ENCODE measurements at places on chromosomes 3 and 15. TPM values are rescaled to one million over a fixed set of nuclear protein-coding genes. Genes with fewer than 3 reads are reported as not detected.

DNA sequence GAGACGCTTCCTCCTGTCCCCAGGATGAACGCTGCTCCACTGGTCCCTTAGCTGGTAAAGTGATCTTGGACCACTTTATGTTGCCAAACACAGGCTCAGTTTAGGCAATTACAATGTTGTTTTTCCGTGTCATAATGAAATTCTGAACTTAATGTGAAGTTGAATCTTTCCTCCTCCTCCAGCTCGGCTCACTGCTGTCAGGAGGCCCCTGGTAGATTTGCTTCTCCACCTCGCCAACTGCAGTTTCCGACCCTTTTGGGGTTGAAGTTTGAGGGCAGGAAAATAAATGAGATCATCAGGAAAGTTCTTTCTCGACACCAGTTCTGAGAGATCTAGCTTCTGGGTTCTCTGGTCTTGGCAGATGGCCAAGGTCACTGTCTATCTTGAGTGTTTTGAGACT, 27.8 kb downstream of the CFAP161 start:
- no peak for ATAC-seq

DNA sequence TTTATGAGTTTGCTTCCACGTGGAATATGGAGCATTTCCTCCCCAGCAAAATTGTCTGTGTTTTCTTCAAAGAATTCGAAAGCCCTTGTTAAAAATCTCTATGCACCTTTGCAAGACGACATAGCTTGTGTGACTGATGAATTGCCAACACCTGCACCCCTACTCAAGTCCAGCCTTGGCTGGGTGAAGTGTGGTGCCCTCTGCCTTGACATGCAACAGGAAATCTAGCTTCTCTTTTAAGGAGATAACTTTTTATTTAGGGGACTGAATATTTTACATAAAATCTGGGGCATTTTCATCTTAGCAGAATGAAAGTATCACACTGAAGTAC, 647 bp downstream of the HMG20A start:
- ATAC-seq = no peak

DNA sequence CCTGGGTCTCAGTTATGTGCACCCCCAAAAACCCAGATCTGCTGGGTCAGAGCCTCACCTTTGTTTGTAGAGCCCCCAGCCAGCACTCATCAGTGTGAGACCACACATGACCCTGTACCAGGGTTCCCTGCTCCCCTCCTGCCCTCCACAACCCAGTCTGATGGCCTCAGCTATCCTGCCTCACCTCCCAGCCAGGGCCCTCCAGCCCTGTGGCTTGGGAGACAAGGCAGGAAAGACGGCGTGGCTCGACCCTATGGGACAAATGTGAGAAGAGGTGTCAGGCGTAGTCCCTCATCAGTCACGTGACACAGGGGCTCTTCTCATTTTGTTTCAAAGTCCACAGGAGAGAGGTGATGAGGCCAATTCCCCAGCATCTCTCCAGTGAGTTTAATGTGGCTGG, 28.3 kb upstream of the PRR23E start:
- ATAC-seq = no peak

DNA sequence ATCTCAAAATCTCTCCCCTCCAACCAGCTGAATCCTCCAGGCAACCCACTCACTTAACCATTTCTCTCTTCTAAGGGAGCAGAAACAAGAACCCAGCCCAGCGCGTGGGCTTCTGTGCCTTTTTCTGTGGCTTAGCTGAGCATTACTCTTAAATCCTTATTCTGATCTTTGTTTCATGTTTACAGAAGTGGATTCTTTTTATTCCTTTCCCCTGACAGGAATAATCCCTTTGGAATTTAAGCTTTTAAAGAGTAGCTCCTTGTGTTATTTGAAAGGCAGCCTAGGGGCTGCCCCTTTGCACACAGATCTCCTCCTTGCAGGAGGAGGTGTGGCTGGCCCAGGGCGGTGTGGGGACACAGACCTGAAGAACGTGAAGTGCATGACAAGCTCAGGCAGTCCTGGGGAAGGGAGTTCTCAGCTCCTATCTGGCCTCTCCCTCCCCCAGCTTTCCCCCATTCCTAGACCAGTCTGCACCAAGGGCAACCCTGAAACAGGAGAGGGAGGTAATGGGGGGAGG, 77.1 kb upstream of the UBE2E1 start:
- peak; percentile 95 for ATAC-seq

The IL5RA gene
- not detected for total RNA-seq

- ATAC-seq = peak; percentile 17
Observed at GRCh38 chr3:32842531-32842931, 24.7 kb downstream of the TRIM71 start.

DNA sequence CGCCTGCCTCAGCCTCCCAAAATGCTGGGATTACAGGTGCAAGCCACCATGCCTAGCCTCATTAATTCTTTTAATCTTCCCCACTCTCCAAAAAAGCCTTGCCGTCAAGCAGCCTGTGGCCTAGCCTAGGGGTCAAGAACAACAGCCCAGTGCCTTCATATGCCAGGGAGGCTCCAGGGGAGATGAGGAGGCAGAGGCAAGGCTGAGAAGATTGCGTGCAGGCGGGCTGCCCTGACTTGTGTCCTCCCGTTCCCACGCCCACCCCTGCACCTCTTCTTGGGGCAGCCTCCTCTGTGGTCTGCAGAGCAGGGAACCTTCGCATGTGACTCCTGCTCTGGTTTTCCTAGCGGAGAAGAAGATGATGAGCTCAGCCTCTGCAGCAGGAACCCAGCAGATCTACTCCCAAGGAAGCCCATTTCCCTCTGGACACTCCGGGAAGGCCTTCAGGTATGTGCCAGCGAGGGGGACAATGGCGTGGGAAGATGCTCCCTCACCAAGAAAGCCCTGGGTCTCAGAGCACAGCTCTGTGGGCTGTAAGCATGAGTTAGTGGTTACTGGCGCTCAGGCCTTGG, 118.5 kb upstream of the ABHD17C start:
- ATAC-seq = no peak

The STX19 gene
- 3.8 TPM for total RNA-seq

- ATAC-seq = peak; percentile 57
Observed at GRCh38 chr3:140223631-140224030, 288.6 kb downstream of the CLSTN2 start.

DNA sequence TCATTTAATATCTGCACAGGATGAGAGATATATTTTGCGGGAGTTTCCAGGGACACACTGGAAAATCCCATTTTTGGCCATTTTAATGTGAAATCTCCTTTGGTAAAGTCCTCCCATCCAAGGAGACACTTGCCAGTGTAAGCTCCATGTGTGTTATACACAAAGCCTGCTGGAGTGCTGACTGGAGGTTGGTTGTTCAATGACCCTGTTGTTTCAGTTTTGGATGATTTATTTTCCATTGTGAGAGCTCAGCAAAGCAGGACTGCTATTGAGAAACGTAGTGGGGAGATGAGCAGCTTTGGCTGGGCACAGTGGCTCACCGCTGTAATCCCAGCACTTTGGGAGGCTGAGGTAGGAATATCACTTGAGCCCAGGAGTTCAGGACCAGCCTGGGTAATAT, 127.7 kb downstream of the NUP210 start:
- no peak for ATAC-seq

The SOX14 gene
- total RNA-seq = not detected

The CCDC191 gene
- 1.6 TPM for total RNA-seq

DNA sequence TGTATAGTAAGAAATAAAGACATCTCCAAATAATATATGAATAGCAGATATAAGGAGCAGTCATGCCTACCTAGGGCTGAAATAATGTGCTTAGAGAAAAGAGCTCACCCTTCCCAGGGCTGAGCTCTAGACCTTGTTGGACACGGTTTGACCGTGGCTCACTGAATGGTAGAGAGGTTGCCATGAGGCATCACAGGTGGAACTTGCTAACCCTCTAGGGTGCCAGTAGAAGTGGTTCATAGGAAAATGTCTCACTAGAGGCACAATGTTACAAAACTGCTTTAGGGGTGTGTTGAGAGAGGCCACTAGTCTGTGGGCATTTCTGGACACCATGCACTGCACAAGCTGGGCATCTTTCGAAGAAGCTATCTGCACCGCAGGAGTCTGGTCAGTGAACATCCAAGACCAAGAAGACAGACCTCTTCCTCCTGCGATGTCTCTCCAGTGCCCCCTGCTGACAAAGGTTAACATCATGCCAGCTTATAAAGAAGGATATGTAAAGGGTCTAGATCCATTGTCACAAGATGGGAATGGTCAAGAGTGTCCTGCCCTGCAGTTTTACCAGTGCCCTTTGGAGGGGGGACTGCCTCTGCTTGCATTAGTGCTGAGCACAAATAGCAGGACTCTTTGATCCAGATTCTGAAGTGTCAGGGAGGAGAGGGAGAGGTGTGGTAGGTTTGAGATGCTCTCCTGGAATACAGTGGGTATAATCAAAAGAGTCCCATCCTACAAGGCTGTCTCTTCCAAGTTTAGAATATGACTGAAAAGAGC, 266.8 kb downstream of the ZNF385D start:
- peak; percentile 52 for ATAC-seq

DNA sequence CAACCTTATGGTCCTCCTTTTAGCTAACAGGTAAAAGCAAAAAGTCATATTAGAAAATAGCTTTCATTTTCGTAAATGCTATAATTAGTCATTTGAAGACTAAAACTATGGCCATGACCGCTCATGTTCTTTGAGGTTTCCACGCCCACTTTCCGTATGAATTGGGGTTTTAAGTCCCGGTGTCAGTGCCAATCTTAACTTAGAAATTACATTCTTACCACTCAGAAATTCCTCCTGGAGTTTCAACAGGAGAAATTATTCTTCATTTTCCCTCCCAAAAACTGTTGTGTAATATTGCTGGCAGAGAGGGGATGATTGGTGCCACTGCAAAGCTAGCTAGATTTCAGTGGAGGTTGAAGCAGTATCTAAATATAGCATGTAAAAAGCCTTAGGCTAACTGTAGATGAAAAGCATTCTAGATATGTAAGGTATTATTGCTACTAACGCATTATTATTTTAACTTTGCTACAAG, 71.0 kb upstream of the MDFIC2 start:
- ATAC-seq = peak; percentile 87

- no peak for ATAC-seq
Observed at GRCh38 chr3:71857956-71858355, 73.0 kb upstream of the PROK2 start.

DNA sequence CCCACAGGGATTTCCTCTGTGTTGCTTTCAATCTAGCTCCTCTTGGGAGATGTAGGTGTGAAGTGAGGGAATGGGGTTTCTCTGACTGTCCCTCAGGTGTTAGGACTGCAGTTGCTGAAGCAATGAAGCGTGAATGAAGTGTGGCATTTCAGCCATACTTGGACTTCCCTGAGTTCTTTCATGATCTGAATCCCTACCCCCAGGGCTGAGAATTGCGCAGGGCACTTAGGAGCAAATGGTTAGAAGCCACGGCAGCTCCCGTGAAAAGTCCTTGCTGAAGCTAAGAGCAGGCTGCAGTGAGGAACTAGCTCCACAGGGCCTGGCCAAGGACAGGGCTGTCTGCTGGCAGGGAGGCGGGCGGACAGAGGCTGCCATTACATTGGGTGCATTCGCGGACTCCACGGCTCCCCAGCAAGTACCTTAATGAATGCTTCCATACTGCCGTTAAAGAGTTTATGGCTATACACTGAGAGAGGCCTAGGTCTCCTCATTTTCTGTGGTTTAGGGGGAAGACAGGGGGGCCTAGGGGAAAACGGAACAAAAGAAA, 69.0 kb upstream of the RAD18 start:
- no peak for ATAC-seq

The LINGO1 gene
- 0.32 TPM for total RNA-seq

The WNT7A gene
- total RNA-seq = 0.16 TPM

The ZBED2 gene
- 6.8 TPM for total RNA-seq

DNA sequence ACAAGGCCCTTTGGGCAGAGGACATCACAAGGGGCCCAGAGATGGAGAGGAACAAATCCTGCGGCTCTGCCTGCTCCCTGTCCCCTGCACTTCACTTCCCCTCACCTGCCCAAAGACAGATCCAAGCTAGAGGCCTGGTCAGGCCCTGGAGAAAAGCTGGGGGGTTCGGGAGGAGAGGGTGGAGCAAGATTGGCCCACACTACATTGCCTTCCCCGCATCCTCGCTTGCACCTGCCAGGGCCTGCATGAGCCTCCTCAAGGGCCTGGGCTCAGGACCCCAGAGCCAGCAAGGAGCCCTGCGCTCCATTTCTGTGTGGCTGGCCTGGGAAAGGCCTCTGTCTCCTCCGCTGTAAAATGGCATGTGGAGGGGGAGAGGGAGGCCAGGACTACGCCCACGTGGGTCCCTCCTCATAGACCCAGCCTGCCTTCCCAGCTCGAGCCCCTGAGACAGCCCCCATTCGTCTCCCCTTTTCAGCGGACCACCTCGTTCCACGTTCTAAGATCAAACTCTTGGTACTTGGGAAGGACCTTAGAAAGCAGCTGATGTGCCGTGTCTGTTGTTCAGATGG, 106.0 kb downstream of the HMG20A start:
- ATAC-seq = no peak

GRCh38 chr3:52838561-52839267, 3.9 kb upstream of the MUSTN1 start:
- ATAC-seq = no peak

GRCh38 chr3:21654241-21654640, 96.8 kb downstream of the ZNF385D start:
- no peak for ATAC-seq

The GLT8D1 gene
- 16.7 TPM for total RNA-seq

GRCh38 chr15:38297623-38298388, 45.2 kb downstream of the SPRED1 start:
- ATAC-seq = no peak

The CCR8 gene
- 0.16 TPM for total RNA-seq

GRCh38 chr15:65204236-65204930, 6.9 kb downstream of the CILP start:
- no peak for ATAC-seq

The LMAN1L gene
- not detected for total RNA-seq

GRCh38 chr15:85116925-85117646, 135.4 kb downstream of the PDE8A start:
- ATAC-seq = no peak

DNA sequence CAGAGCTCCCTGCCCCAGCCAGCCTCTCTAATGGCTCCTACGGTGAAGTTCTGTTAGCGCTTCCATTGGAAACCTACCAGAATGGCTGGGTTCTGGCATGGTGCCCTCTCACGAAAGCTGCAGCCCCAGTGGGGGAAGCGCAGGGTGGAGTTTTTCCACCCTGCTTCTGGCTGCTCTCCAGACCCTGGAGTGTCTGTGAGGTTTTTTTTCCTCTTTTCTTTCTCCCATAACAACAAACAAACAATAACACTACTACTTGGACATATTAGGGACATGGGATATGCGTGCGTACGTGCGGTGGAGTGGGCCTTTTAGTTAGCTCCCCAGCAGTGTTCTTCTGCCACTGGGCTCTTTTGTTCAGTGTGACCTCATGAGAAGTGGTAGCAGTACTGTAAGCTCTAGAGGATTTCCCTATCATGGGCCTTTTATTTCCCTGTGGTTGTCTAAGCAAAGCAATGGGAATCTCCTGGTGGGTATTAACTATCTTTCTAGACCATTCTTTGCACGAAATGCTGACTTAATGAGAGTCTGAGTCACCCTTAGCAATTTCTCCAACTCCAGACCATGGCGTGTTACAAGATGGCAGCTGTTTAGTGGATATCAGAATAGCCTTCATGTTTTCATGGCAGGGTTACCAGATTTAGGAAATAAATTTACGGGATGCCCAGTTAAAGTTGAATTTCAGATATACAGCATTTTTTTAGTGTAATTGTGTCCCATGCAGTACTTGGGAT, 161.9 kb downstream of the FNDC3B start:
- no peak for ATAC-seq

GRCh38 chr15:77228828-77229227, 157.9 kb upstream of the TSPAN3 start:
- ATAC-seq = no peak

The SLC51A gene
- total RNA-seq = not detected

GRCh38 chr3:161852744-161853143, 356.1 kb downstream of the OTOL1 start:
- ATAC-seq = no peak

- no peak for ATAC-seq
Observed at GRCh38 chr3:191345334-191345733, 15.0 kb upstream of the UTS2B start.
